LHCN-M2 (cell line): ENCODE measurements at places on chromosomes 12 and 14. TPM values are rescaled to one million over a fixed set of nuclear protein-coding genes. Genes with fewer than 3 reads are reported as not detected.

ADCY6 gene
- 24.7 and 25.6 TPM in 2 replicates for total RNA-seq

HOXC12 gene
- 0.34 and 0.38 TPM in 2 replicates for total RNA-seq

ZDHHC17 gene
- 18.1 and 23.9 TPM in 2 replicates for total RNA-seq

FAM90A1 gene
- not detected in 2 replicates for total RNA-seq

VRTN gene
- total RNA-seq: not detected in 2 replicates

KRT72 gene
- total RNA-seq: not detected in 2 replicates

CLMN gene
- total RNA-seq: 3.1 and 3.6 TPM in 2 replicates

NYNRIN gene
- total RNA-seq: 0.06 TPM in 2 replicates

FAM186B gene
- 0.19 and 0.40 TPM in 2 replicates for total RNA-seq

NELL2 gene
- total RNA-seq: not detected in 2 replicates

OTOGL gene
- total RNA-seq: 0.19 and 0.34 TPM in 2 replicates

CCDC197 gene
- total RNA-seq: not detected in 2 replicates

ZFHX2 gene
- total RNA-seq: 0.29 and 0.32 TPM in 2 replicates

SAMD15 gene
- total RNA-seq: 1.7 and 5.0 TPM in 2 replicates

GLT8D2 gene
- 42.0 and 47.1 TPM in 2 replicates for total RNA-seq

RNU6-8 gene
- total RNA-seq: not detected in 2 replicates

DNA sequence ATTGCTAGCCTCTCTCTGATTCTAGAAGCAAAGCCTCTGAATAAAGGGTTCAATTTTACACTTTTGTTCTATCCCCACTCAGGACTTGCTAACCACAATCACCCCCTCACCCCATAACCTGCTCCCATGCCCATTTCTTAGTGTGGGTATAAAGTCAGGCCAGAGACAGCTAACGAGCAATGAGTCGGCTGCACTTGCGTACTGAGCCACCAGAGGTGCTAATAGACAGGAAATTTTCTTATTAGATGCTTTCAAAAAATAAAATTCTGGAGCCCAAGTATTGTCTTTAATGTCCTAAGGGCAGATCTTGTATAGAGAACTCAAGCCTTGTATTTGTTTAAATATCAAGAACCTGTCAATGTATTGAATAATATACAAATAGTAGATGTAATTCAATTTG is 256.9 kb downstream of the SYT1 start:
- DNase-seq: peak; percentile 9

DNA sequence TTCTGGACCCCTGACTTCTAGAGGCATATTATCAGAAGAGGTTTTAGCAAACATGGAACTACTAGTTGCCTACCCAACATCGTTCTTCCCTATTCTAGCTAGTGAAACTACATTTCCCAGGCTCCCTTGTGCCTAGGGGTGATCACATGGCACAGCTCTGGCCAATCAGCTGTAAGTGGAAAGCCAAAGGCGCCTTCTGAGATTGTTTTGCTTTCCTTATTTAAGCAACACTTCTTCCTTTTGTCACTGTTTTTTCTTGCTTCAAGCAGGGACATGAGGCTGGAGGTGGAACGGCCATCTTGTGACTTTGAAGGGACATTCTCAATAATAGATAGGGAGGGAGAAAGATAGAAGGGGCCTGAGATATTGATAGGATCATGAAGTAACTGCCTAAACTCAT is 136.7 kb downstream of the ZNF664 start:
- DNase-seq: peak; percentile 8

DNA sequence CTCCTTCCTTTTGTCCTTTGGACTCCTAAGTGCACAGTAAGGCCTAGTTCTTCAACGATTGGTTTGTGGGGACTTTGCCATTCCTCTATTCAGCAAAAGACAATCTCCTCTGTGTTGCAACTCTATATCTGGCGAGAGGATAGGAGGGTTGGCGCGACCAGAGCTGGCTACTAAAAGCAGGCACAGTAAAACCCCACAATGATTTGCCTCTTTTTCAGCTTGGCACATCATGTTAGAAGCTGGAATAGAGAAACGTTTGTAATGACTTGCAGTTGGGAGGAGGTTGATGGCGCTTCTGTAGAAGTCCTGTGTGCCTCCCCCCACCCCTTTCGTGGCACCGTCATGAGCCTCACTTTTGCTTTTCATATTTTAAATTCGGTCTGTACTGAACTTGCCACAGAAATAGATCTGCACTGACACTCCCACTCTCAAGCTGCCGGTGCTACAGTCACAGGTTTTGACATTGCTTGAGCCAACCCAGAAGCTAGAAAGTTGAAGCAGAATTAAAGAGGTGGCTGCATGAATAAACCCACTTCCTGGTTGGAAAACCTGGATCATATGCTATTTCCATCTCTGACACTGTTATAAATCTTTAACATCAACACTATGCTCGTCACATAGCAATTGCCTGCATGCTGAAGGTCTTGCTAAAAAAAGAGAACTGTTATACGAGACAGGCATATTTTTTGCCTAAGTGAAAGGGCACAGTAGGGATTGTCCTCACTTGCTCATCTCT is 315.3 kb upstream of the PRICKLE1 start:
- no peak for DNase-seq

DNA sequence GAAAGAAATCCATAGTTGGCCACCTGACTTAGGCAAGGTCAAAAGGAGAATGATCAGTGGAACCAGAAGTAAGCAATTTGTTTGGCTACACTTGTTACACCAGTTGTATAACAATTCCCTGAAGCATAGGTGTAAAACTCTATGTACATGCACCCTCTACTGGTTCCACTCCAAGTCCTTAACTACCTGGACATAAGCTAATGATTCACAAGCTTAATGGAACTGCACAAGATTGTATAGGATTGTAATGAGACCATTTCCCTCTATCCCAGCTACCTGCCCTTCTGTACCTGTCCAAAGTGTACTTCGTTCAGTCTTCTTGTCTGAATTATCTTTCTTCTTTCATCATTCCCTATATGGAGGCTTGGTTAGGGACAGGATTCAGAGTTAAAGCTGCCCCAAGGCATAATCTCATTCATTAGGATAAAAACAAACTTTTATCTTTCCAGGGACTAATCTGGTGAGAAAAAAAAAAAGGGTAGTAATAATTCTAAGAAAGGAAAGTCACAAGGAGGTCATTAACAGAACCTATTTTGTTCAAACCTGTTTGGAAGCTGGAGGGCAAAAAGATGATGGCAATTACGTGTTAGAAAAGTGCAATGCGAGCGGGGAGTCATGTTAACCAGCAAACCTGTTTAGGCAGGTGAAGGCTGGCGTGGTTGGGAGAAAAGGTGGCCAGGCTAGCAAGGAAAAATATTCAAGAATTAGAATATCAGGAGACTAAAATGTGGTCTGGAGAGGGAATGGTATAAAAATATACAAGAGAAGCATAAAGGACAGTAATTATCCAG is 2.8 kb upstream of the TMEM52B start:
- DNase-seq: no peak

DNA sequence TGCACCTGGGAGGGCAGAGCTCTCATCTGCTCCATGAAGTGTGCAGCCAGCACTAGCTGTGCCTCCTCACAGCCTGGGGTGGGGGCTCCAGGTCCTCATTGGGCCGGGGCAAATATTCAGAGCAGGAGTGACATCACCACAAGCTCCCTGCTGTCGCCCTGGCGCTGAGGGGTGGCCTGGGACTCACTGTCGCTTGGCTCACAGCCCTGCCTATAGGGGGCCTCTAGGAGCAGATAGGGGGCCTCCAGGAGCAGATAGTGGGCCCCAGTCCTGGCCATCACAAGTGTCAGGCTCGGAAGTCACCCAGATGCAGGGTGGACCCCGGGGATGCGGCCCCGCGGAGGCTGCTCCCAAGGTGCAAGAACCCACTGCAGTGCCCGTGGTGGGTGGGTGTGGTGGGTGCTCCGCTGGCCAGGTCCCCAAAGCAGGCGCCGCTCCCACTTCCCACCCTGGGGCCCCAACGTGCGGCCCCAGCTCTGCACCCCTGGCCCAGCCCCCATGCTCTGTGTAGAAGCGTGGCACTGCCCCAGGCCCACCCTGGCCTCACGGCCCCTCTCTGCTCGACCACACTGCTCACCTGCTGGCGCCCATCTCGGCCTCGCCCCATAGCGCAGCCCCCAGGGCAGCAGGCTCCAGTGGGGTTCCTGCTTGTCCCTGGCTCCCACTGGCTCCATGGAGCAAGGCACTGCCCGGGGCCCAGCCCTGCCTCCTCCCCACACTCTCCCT is 18.0 kb downstream of the SYNJ2BP start:
- DNase-seq: no peak

GRCh38 chr12:127340381-127340780 is 926.6 kb upstream of the TMEM132C start:
- DNase-seq: no peak

DNA sequence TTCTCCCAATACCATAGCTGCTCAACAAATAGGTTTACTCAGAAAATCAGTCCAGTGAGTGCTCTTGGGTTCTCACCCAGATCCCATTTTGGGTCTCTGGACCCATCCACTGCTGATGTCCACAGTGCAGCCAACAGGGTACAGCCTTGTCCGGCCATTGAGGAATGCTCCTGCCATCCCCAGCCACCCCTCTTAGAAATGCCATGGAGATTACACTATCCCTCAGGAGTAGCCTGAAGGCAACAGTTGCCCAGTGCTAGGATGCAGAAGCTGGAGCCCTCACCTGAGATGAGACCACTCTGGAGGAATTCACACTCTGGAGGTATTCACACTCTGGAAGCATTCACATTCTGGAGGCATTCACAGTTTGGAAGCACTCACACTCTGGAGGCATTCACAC is 958.8 kb upstream of the TMEM132C start:
- DNase-seq: no peak

GRCh38 chr12:52347016-52347415 is 20.3 kb downstream of the KRT85 start:
- DNase-seq: no peak

- no peak for DNase-seq
These were observed 627.2 kb upstream of the STXBP6 start for GRCh38 chr14:25677111-25677510.

- DNase-seq: no peak
These were observed 410.8 kb upstream of the PDE3A start for GRCh38 chr12:19957308-19958125.

- no peak for DNase-seq
These were observed 5.3 kb downstream of the FZD10 start for GRCh38 chr12:130167537-130167936.

DNA sequence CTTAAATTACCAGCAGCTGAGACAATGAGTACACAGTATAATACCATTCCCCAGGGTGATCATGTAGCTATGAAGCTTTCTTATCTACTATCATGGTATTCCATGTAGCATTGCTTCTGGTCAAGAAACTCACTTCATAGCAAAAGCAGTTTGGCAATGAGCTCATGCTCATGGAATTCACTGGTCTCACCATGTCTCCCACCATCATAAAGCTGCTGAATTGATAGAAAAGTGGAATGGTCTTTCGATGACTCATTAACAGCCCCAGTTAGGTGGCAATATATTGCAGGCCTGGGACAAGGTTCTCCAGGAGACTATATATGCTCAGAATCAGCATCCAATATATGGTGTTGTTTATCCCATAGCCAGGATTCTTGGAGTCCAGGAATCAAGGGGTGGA is 553.7 kb downstream of the FOXG1 start:
- peak; percentile 28 for DNase-seq

GRCh38 chr12:26204612-26205289 is 9.4 kb downstream of the SSPN start:
- DNase-seq: no peak

DNA sequence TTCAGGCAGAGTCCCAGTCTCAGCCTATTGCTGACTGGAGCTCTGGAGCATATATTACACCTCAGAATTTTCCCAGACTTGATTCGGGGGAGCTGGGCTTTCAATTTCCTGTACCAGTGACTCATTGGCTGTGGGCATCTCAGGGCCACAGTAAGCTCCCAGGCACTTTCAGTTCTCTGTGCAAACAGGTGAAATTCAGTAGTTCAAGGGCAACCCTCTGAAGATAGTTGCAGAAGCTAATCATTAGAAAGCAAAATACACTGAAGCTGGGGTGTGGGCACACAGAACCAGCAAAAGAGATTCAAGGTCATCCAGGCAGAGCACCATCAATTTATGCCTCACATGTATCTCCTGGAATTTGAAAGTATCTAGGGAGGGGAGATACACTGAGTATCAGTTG is 8.1 kb upstream of the NIN start:
- peak; percentile 46 for DNase-seq

- DNase-seq: peak; percentile 58
These were observed 95.6 kb downstream of the GAS2L3 start for GRCh38 chr12:100668945-100669536.

GRCh38 chr12:113812411-113813228 is 153.5 kb downstream of the RBM19 start:
- DNase-seq: no peak

GRCh38 chr14:92352158-92352985 is 29.4 kb downstream of the SLC24A4 start:
- peak; percentile 2 for DNase-seq

- peak; percentile 75 for DNase-seq
These were observed 88.3 kb downstream of the RPS29 start for GRCh38 chr14:49497725-49498348.

DNA sequence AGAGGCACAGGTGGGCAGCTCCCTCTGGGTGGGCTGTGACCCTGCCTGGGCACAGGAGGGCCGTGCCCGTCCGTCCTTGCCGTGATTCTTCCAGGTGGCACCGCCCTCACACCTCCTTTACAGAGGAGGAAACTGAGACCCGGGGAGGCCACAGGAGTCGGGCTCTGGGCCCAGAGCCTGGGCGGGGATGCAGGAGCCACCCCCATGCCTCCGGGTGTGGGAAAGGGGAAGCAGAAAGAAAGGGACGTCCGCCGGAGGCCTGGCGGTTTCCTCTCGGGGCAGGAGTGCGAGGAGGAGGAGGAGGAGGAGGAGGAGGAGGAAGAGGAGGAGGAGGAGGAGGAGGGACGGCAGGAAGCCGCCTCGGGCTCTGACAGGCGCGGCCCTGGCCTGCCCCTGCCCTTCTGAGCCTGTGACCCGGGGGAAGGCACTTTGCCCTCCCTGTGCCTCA is 23.0 kb downstream of the SH2B3 start:
- no peak for DNase-seq

DNA sequence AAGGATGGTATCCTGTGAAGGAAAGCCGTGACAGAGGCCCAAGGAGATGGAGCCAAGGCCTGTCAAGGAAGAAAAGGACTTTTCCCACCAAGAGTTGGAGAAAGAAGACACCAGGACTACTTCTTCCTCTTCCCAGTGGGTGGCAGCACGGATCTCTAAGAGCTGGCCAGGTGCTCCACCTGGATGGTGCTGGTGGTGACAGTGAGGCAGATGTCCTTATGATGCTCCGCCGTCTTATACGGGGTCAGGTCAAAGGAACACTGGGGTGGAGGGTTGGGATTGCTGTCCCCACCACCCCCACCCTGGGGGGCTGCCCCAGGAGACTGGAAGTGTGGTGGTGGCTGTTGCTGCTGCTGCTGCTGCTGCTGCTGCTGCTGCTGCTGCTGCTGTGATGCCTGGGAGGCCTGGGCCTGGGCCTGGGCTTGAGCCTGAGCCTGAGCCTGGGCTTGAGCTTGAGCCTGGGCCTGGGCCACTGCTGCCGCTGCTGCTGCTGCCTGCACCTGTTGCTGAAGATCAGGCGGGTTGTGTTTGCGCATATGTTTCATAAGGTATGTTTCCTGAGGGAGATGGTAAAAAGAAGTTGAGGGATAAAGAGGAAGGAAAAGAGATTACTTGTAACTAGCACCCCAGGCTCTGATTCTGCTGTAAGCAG is 4.8 kb upstream of the ING4 start:
- DNase-seq: no peak

DNA sequence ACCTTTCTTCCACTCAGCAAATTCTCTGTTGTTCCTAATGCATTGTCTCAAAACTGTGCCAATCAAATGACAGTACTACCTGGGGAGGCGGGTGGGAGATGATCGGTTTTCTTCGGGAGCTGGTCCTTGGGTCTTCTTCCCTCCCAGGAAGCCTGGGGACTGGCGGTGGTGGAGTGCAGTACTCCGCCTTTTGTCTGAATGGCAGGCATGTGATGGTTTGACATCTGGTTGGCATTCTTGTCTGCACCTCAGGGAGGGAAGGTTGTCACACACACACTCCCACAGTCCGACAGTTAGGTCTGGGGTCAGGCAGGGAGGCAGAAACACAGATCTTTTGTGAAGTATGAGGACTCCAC is 114.8 kb downstream of the SNAPC1 start:
- no peak for DNase-seq
